Iris pigment epithelial cell (primary cell): ENCODE measurements at places on chromosomes 11 and 22.

DNA sequence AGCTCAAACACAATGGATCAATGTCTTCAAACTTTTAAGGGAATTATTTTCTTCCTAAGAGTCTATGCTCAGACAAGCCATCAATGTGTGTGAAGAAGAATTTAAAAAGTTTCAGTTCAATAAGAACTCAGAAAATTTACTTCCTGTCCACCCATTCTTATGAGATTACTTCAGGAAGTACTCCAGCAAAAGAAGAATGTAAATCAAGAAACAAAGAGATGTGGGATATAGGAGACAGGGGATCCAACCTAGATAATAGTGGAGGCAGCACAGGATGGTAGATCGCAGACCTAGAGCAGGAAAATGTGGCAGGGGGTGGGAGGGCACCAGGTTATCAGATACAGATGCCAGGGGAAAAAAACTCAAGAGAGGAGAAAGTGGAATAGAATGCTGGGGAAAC, 170.6 kb downstream of the MPPED1 start:
- no peak for DNase-seq

- peak; percentile 66 for DNase-seq
Measured at GRCh38 chr11:57763568-57763967, 2.0 kb downstream of the CTNND1 start.

- DNase-seq, result no peak
Measured at GRCh38 chr11:42296910-42297309, 837.5 kb upstream of the LRRC4C start.

DNA sequence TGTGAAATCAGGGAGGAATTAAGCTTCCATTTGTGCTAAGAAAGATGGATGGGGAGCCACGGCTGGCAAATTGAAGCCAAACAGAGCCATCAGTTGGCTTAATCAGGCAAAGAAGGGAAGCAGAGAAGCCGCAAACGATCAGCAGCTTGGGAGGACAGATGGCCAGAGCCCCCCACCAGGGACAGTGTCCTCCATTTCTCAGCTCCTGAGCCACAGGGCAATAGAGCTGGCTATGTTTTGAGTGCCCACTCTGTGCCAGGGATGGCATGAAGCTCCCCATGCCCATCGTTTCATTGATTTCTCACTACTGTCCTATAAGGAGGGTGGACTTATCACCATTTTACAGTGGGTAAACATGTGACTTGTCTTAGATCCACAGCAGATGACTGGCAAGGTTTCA, 126.3 kb upstream of the ASPHD2 start:
- DNase-seq, result no peak

- no peak for DNase-seq
Measured at GRCh38 chr11:70711095-70711910, 313.0 kb downstream of the CTTN start.
